ENCODE measurements at places on chromosomes 7 and 10. TPM values are rescaled to one million over a fixed set of nuclear protein-coding genes. Genes with fewer than 3 reads are reported as not detected.
A peak's percentile ranks its signal among the peaks of the same experiment; 100 is the strongest.

MYPN gene
- total RNA-seq, result 5.3 TPM

ZNF239 gene
- 6.1 TPM for total RNA-seq

MSRB2 gene
- total RNA-seq, result 50.4 TPM

HHEX gene
- 0.32 TPM for total RNA-seq

CYP26C1 gene
- total RNA-seq, result 0.06 TPM

ANXA8 gene
- total RNA-seq, result 0.32 TPM

SPAG6 gene
- not detected for total RNA-seq

DNA sequence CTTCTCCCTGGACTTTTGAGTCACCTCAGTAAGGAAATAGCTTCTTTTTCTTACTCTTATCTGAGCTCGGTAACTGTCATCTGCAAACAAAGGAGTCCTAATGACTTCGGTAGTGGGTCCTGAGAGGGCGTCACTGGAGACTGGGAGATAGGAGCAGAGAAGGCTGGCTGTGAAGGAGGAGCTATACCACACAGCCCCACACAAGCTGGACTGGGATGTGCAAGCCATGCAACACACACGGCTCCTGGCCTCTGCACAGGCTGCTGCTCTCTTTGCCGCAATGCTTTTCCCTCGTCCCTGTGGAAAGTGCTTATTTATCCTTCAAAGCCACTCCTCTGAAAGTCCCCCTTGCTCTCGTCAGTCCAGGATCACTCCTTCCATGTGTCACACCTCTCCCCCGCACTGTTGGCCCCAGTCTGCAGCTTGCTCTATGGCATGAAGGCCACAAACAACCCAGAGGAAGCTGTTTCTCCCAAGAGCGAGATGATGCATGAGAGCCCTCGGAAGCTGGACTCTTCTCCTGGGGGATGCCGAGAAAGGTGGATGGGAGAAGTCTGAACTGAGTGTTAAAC lies 14.9 kb downstream of the TMEM273 start:
- H3K4me3 ChIP-seq, result no peak overlapping the region
- H3K36me3 ChIP-seq, result no peaks in the 10 kb centered on the region
- no peaks in the 10 kb centered on the region for H3K4me1 ChIP-seq
- DNase-seq, result no peak
- no peaks in the 10 kb centered on the region for H3K27me3 ChIP-seq

DNA sequence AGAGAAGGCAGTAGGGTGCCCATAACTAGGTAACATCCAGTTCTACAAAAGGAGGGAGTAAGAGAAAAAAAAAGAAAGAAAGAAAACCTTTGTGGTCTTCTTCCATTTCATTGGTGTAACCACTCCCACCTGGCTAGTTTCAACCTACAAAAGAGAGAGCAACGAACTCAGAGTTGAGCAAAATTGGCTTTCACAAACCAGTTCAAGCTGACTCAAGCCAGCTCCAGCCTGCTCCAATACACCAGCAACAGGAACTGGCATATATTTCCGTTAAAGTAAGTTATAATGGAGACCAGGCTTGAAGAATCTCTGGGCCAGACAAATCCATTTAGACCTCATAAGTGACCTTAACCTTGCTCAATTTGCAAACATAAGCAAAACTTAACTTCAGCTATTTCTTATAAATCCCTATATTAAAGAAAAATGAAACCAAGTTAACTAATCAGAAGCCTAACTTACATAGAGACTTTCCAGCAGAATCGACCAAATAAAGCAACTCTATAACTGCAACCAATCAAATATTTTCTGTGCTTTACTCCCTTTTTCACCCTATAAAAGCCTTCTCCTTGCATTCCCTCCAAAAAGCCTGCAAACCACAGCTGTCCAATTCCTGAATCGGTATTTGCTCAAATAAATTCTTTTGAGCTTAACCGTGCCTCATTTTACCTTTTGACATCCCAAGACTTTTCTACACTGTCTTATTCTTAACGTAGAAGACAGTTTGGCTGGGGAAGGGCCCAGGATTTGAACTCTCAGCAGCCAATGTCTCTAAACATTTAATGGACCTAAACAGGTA lies 10.1 kb downstream of the ANKRD22 start:
- no peak overlapping the region for H3K4me3 ChIP-seq
- H3K4me1 ChIP-seq, result no peaks in the 10 kb centered on the region
- no peaks in the 10 kb centered on the region for H3K36me3 ChIP-seq
- no peaks in the 10 kb centered on the region for H3K27me3 ChIP-seq

DNA sequence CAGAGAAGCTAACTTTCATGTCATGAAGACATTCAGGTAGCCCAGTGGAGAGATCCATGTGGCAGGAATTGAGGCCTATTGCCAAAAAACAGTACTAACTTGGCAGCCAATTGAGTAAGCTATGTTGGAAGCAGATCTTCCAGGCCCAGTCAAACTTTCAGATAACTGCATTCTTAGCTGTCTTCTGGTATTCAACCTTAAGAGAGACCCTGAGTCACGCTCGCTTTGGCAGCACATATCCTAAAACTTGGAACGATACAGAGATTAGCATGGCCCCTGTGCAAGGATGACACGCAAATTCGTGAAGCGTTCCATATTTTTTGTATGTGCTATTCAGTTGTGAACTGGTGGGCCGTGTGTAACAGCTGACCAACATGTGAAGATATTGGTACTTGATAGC lies 17.6 kb upstream of the ZNF518A start:
- no peak for DNase-seq
- no peaks in the 10 kb centered on the region for H3K36me3 ChIP-seq
- no peak overlapping the region for H3K4me3 ChIP-seq
- H3K27me3 ChIP-seq, result no peaks in the 10 kb centered on the region

- H3K4me3 ChIP-seq, result no peak overlapping the region
- no peaks in the 10 kb centered on the region for H3K36me3 ChIP-seq
- peaks cover 27% of the 10 kb centered on the region for H3K27me3 ChIP-seq
Measured at GRCh38 chr10:49634069-49634660, 20.3 kb downstream of the CHAT start.

DNA sequence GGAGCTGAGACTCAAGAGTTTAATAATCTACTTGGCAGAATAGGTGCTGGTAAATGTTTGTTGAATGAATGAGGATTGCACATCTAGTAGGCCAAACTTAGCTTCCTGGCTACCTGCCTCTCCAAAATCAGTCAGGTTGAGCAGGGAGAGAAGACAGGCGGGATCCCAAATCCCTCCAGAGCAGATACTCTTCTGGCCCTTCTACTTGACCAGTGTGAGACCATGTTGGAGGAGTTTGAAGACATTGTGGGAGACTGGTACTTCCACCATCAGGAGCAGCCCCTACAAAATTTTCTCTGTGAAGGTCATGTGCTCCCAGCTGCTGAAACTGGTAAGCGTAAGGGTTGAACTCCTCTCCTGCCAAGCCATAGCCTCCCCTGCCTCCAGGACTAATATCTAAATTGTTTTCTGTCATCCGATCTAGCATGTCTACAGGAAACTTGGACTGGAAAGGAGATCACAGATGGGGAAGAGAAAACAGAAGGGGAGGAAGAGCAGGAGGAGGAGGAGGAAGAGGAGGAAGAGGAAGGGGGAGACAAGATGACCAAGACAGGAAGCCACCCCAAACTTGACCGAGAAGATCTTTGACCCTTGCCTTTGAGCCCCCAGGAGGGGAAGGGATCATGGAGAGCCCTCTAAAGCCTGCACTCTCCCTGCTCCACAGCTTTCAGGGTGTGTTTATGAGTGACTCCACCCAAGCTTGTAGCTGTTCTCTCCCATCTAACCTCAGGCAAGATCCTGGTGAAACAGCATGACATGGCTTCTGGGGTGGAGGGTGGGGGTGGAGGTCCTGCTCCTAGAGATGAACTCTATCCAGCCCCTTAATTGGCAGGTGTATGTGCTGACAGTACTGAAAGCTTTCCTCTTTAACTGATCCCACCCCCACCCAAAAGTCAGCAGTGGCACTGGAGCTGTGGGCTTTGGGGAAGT lies 2.2 kb upstream of the MBLAC1 start:
- H3K27me3 ChIP-seq, result no peaks in the 10 kb centered on the region
- H3K27ac ChIP-seq, result no peak overlapping the region
- peaks cover 8% of the 10 kb centered on the region for H3K4me1 ChIP-seq
- H3K36me3 ChIP-seq, result no peaks in the 10 kb centered on the region

- no peak overlapping the region for H3K27ac ChIP-seq
- H3K4me3 ChIP-seq, result no peak overlapping the region
- no peaks in the 10 kb centered on the region for H3K27me3 ChIP-seq
- H3K36me3 ChIP-seq, result no peaks in the 10 kb centered on the region
- DNase-seq, result no peak
Measured at GRCh38 chr7:11709196-11709595, 122.8 kb downstream of the THSD7A start.

GRCh38 chr10:55782181-55782580 lies 578.9 kb downstream of the ZWINT start:
- no peak overlapping the region for H3K4me3 ChIP-seq
- no peak for DNase-seq
- H3K27ac ChIP-seq, result no peak overlapping the region

- DNase-seq, result peak; percentile 47
- no peaks in the 10 kb centered on the region for H3K4me1 ChIP-seq
- no peaks in the 10 kb centered on the region for H3K36me3 ChIP-seq
- no peak overlapping the region for H3K4me3 ChIP-seq
- no peaks in the 10 kb centered on the region for H3K27me3 ChIP-seq
- H3K27ac ChIP-seq, result no peak overlapping the region
Measured at GRCh38 chr10:25304606-25305005, 129.8 kb downstream of the GPR158 start.

DNA sequence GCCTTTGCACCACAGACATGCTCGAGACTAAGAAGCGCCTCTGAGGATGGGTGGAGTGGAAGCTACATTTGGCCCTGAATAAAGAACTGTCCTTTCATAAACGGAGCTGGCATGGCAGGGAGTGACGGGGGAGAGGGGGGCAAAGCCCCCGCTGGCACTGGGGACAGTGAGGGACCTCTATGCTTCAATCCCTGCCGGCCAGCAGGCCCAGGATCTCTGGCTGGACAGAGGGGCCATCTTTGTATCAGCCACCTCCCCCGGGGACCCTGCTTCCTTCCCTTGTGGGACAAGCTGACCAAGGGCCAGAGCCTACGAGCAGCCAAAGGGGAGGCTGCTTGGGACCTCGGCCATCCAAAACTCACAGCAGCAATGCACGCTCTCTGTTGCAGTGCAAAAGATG lies 28.2 kb upstream of the ECHDC3 start:
- no peaks in the 10 kb centered on the region for H3K36me3 ChIP-seq
- DNase-seq, result no peak
- H3K27me3 ChIP-seq, result no peaks in the 10 kb centered on the region
- no peak overlapping the region for H3K4me3 ChIP-seq
- H3K27ac ChIP-seq, result no peak overlapping the region

DNA sequence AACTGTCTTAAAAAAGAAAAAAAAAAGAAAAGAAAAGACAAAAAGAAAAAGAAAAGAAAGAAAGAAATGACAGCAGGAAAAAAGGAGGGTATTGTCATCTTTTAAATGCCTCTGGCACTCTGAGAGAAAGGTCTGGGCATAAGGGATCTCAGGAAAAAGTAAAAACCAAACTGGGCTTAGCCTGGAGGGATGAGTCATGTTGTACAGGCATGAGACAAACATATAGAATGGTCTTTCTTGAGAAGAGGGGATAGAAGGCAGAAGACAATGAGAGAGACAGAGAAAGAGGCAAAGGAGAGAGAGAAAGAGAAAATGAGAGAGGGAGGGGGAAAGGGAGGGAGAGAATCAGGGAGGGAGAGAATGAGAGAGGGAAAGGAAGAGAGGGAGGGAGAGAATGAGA lies 32.3 kb upstream of the KCNMA1 start:
- no peak overlapping the region for H3K27ac ChIP-seq
- DNase-seq, result no peak
- H3K27me3 ChIP-seq, result peaks cover 4% of the 10 kb centered on the region
- H3K36me3 ChIP-seq, result no peaks in the 10 kb centered on the region
- H3K4me3 ChIP-seq, result no peak overlapping the region

- H3K36me3 ChIP-seq, result no peaks in the 10 kb centered on the region
- peaks cover 14% of the 10 kb centered on the region for H3K27me3 ChIP-seq
- H3K4me1 ChIP-seq, result no peaks in the 10 kb centered on the region
- H3K27ac ChIP-seq, result no peak overlapping the region
- no peak for DNase-seq
- no peak overlapping the region for H3K4me3 ChIP-seq
Measured at GRCh38 chr10:48819783-48820182, 119.9 kb downstream of the LRRC18 start.

DNA sequence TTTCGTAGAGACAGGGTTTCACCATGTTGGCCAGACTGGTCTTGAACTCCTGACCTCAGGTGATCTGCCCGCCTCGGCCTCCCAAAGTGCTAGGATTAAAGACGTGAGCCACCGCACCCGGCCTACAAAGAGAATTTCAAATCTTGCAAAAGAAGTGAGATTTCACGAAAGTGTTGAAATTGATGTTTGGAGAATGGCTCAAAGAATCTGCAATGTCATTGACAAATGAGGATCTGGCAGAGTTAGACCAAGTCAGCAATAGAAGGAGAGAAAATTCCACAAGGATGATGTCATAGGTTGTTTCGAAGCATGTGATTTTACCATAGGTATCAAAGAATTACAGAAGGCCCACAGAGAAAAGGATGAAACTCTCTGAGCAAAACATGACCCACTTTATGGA lies 71.7 kb downstream of the LYZL2 start:
- no peaks in the 10 kb centered on the region for H3K36me3 ChIP-seq
- peak; percentile 76 for DNase-seq
- no peak overlapping the region for H3K4me3 ChIP-seq
- no peaks in the 10 kb centered on the region for H3K4me1 ChIP-seq

DNA sequence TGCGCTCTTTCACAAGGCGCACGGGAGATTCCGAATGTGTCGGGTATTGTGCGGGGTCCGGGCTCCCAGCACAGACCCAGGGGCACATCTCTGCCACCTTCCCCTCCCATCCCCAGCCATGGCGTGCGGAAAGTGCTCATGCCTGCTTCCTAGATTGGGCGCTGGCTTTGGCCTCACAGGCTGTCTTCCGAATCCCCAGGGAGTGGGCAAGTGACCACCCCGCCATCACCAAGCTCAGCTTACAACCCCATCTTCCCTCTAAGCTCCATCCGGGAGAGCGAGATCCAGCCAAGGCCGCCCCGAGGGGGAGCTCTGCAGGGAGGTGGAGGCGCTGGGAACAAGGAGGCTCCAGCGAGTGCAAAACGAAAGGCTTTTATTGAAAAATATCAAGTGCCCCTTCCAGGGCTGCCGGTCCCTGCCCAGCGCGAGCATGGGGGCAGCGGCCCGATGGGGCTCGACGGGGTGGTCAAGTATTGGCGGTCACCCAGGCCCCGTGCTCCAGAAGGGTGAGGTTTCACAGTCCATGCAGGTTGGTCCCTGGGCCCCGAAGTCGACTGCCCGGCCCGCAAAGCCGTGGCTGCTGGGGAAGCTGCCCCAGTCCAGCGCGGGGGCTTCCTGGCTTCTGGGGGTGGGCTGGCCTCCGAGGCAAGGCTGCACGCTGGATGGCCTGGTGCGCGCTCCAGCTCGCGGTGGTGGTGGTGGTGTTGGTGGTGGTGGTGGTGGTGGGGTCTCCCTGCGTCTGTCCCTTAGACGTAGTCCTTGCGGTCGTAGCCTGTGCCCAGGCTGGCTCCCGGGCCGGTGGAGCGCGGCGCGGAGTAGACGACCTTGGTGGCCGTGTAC lies 1.2 kb downstream of the CLDN3 start:
- DNase-seq, result no peak
- H3K27me3 ChIP-seq, result peaks cover 42% of the 10 kb centered on the region
- H3K4me1 ChIP-seq, result no peaks in the 10 kb centered on the region
- no peaks in the 10 kb centered on the region for H3K36me3 ChIP-seq
- no peak overlapping the region for H3K4me3 ChIP-seq

GRCh38 chr10:20855398-20856038 lies 41.6 kb downstream of the NEBL start:
- no peak for DNase-seq
- peaks cover 76% of the 10 kb centered on the region for H3K36me3 ChIP-seq
- H3K27me3 ChIP-seq, result no peaks in the 10 kb centered on the region
- H3K4me3 ChIP-seq, result no peak overlapping the region

All from cardiac muscle cell (in vitro differentiated cells and primary cell).